NCI-H187 treated with DMSO at 0.1 percent for 48 hours (cell line): ENCODE measurements at places on chromosomes 2 and 18.

DNA sequence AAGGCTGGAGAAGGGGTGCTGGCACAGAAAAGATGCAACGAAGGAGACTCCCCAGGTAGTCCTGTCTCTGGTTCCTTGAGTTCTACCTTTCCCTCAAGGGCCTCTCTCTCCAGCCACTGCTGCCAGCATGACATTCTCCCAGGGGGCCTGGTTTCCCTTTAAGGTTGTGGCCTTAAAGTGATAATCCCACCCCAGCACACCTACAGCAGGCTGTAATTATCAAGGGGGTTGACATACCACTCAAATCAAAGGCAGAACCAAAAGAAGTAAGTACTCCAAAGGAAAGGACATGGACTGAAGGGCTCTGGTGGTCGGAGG is 127.4 kb upstream of the MSH6 start:
- DNase-seq: no peak

DNA sequence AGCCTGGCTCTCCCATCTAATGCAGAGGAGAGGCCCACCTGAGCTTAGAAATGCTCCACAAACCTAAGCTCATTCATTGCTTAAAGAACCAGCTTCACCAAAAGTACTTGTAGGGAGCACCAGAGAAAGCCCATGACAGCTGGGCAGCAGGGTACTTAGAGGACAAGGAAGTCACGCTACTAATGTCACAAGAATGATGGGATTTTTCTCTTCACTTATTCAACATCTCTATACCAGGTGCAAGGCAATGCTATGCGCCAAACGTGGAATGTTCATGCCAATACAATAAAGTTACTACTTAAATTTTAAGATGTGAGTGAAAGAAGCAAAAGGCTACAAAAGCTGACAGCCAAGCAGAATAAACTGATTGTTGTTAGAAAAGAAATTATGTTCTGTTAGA is 36.0 kb downstream of the LONRF2 start:
- no peak for DNase-seq

DNA sequence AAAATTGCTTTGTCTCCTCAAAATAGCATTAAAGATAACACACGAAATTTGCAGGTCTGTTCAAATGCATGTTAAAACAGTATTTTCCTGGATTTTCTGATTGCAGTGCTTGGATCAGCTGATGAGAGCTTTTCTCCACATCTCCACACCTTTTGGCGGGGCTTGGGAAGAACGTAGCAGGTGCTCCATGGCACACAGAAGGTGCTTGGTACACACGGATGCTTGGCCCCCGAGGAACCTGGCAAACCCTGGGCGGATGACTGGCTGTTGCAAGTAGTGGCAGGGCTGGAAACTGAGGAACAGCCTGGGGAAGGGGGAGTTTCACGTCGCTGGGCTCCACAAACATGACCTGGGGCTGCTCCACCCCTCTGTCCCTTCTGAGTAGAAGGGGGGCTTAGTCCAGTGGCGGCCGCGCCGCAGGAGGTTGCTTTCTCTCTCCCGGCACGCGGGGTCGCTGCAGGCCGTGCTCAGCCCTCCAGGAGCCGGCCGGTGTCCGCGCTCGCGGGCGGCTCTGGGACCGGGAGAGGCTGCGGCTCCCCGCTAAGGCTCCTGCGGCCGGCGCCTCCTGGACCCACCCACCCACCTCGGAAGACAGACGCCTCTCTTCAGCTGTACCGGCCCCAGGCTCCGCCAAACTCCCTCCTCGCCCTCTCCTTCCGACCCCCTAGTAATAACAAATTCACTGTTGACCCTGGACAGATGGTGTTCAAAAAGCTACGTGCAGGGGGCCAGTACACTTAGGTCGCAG is 69.3 kb downstream of the MARCO start:
- DNase-seq: no peak

- DNase-seq: no peak
Measured at GRCh38 chr2:226001716-226002115, 602.2 kb downstream of the NYAP2 start.

DNA sequence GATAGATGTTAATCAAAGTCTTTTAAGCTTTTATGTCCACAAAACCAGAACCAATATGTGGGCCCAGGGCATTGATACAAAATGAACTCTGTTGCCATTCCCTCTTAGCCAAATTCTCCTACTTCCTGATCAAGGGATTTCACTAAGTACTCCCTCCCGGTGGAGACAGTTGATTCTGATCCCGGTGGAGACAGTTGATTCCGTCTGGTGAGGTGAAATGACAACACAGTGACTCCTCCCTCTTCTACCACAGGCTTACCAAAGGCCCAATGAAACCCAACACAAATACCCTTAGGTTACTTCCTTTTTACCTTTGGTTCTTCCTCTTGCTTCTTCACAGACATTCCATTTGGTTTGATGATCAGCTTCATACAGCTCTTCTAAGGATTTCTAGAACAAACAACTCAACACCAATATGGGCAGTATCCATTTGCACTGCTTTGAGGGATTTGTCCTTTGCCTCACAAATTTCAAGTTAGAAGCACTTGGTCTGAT is 153.8 kb downstream of the IKZF2 start:
- DNase-seq: no peak

- peak; percentile 35 for DNase-seq
Measured at GRCh38 chr2:176536439-176537133, 267.3 kb downstream of the MTX2 start.

DNA sequence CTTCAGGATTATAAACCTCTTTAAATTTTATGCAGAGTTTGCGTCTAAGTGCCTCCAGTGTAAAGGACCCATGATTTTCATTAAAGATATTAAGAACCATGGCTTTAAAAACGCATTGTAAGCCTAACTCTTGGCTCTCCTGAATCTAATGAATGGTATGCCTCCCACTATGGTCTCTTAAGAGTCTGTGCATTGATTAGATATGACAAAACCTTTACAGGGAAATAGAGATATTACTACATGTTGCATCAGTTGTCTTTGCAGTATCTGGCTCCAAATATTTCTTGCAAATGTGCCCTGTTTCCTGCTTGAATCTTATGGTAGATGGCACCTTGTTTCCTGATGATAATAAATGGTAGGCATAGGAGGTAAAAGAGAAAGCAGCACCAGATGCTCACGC is 189.3 kb upstream of the FSHR start:
- no peak for DNase-seq

DNA sequence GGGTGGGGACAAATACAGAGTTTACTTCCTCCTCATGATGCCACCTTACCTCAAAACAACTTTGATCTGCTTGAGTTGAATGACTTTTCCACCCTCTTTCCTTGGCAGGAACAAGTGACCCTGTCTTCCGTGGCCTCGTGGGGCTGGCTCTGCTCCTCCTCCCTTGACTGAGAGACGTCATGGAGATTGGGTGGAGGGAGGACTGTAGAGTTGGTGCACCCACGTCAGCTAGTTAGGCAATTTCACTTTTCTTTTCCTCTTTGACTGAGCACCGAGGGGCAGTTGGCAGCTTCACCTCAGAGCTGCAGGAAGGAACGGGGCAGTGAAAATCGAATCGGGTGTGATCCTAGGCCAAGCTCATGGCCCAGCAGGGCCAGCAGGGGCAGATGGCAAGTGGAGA is at the start of gene SP140:
Gene SP140 (plus strand): TSS at position 251 of the 400 bp plus-strand sequence. CDS start 109 bp downstream, at position 360.
- no peak for DNase-seq

GRCh38 chr2:162265666-162266459 is 22.6 kb upstream of the FAP start:
- no peak for DNase-seq

GRCh38 chr2:43001055-43001378 is 208.6 kb upstream of the HAAO start:
- DNase-seq: no peak

- no peak for DNase-seq
Measured at GRCh38 chr2:68736086-68736485, 1.5 kb downstream of the ARHGAP25 start.

GRCh38 chr18:3397031-3397750 is 52.8 kb upstream of the TGIF1 start:
- DNase-seq: no peak

DNA sequence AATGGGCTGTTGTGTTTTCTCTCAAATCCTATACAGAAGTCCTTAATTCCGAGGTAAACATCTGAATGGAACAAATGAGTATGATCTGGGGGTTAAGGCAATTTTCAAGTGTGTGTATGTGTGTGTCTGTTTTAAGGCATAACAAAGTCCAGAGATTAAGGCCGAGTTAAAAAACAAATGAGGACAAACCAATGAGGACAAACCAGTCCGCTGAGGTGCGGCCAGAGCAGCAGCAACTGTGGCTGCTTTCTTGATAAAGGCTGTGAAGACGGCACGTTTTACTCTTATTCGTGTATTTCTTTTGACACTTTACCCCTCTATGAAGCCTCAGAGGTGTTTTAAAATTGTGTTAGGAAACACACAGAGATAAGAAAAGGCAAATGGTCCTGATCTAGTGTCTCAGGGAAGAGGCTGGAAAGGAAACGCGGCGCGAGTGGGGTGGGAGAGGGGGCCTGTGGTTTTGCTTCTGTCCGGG is 495 bp upstream of the GULP1 start:
- no peak for DNase-seq

GRCh38 chr18:72128649-72129048 is 415.5 kb downstream of the CBLN2 start:
- DNase-seq: no peak

GRCh38 chr2:135190799-135191198 is 138.7 kb downstream of the RAB3GAP1 start:
- no peak for DNase-seq

GRCh38 chr2:70943205-70943871 is 7.6 kb downstream of the ATP6V1B1 start:
- no peak for DNase-seq

DNA sequence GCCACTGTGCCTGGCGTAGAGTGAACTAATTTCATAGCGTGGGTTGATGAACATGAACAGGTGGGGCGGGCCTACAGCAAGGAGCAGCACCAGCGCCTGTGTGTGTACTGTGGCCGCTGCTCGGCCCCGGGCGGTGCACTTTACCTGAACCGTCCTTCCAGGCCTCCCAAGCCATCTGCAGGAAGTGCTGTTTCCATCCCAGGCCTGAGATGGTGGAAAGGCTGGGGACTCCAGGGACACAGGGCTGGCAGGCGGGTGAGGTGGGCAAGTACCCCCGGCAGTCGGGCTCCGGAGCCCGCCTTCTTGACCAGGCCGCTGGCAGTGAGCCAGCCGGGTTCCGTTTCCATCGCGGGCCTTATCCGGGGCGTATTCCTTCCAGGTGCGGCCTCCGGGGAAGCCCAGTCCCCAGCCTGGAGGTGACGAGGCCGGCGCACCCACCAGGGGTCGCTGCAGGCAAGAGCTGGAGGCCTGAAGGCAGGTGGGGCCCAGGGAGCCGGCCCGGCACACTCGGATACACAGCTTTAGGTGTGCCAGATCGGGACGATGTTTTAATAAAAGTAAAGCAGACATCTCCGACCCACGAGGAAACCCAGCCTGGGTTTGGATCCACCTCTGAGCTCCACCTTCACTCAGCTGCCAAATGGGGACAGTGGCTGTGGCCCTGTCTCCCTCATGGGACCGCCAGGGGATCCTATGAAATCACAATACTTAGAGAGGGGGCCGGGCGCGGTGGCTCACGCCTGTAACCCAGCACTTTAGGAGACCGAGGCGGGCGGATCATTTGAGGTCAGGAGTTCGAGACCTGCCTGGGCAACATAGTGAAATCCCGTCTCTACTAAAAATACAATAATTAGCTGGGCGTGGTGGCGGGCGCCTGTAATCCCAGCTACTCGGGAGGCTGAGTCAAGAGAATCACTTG is 22.7 kb upstream of the PDIA6 start:
- peak; percentile 73 for DNase-seq

DNA sequence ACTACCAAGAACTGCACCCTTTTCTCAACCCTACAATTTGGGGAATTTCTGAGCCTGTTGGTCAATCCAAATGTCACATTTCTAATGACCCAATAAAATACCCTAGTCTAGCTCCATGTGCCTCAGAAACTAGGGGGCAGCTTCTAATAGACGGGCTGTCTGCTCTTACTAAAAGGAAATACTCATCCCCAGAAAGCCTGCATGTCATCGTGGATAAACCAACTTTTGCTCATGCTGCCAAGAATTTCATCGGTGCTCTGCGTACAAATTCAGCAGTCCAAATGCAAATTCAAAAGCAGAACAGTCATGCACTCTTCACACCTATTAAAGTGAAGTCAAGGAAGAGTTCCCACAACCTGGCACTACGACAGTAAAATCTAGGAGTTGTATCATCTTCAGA is 377.3 kb downstream of the LNPK start:
- no peak for DNase-seq

DNA sequence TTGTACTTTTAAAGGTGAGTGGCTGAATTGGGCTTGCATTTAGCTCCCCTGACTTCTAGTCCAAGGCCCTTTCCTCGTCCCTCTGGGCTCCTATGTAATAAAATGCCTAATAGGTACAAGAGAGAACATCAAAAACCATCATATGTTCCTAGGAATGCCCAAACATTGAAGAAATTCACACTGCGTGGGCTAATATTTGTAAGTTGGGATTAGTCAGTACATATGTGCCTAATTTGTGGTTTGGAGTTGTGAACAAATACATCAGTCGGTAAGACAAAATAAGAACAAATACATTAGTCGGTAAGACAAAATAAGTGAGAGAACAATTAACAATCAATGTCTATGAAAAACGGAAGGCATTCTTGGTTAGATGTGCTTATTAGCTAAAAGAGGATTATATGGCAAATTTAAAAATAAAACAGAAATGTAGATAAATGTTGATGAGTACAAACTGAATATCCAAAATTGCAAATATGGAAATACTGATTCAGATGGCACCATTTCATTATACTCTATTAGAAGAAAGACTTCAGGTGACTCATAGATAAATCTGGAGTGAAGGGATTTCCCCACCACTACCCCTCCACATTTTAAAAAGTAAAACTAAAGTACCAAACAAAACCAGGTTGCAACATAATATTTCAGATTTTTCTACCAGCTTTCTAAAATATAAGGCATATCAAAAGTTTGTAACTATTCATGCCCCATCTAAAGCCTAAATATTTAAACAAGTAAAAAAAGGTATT is 325.4 kb downstream of the ZEB2 start:
- no peak for DNase-seq

DNA sequence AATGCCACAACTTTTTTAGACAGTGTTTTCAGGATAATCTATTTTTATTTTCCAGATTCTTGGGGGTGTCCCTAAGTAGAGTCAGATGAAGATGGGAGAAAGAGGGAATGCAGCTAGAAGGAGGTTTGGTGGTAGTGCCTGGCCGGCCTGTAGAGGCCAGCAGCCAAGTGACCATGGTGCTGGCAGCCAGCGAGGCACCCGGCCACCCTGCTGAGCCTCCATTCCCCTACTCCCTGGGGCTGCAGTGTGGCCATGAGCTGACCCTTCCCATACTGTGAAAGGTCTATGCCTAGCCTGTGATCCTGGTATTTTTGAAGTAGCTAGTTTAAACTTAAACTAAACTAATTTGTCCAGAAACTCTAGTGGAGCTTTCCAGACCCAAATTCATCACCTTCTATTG is 268.6 kb downstream of the CYRIA start:
- DNase-seq: no peak

- DNase-seq: no peak
Measured at GRCh38 chr2:136162438-136162837, 44.5 kb upstream of the CXCR4 start.

DNA sequence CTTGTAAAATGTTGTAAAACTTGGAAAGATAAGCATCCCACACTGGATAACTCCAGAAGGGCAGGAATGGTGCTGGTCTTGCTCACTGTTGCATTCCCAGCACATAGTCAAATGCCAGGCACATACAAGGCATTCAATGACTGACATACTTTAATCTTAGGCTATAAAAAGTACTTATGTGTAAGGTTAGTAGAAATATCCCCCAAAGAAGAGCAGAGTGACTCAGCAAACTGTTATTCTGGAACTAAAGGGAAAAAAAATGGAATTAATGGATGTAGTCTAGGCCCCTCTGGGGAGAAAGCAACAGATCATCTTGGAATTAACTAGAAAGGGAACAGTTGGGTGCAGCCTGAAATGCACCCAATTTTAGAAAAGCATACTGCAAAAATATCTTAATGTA is 9.0 kb downstream of the ZBTB14 start:
- no peak for DNase-seq
